Neural progenitor cell (in vitro differentiated cells): ENCODE measurements at places on chromosomes 12 and 14. TPM values are rescaled to one million over a fixed set of nuclear protein-coding genes. Genes with fewer than 3 reads are reported as not detected.

GRCh38 chr14:34875031-34875922 is at the start of gene BAZ1A:
BAZ1A (minus strand) TSS chr14:34875360; CDS start chr14:34874604, 756 bp downstream.
- DNase-seq, result peak; percentile 78

DNA sequence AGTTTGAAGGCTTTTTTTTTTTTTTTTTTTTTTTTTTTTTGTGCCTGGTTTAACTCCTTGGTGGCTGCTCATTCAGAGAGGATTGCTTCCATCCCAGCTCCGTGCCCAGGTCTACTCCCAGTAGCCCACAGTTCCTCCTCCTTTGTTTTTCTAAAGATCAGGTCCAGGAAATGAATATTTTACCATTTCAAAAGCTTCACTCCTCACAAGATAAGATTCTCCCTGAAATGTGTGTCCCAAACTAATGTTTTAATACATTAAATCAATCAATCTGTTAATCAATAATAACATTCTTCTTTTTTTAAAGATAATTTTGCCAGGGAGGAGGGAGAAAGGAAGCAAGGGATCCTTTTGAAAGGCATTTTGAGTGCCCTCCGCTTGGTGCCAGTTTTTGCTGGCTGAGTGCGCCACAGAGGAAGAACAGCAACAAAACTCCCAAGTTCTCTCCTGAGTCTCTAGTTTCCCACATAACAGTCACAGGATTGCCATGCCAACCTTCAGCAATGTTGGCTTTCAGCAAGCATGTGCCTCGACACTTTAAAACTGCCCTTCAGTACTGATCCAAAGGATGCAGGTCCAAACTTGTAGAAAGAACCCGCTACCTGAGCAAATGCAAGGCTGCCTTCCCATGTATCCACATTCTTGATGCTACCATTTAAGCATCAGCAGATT is 99.2 kb downstream of the RMST start:
- DNase-seq, result no peak

Gene TRIM9
- total RNA-seq, result 1.3 and 2.3 TPM in 2 replicates

GRCh38 chr14:92973798-92974372 is 50.9 kb downstream of the CHGA start:
- no peak for DNase-seq

Gene CEBPE
- not detected in 2 replicates for total RNA-seq

DNA sequence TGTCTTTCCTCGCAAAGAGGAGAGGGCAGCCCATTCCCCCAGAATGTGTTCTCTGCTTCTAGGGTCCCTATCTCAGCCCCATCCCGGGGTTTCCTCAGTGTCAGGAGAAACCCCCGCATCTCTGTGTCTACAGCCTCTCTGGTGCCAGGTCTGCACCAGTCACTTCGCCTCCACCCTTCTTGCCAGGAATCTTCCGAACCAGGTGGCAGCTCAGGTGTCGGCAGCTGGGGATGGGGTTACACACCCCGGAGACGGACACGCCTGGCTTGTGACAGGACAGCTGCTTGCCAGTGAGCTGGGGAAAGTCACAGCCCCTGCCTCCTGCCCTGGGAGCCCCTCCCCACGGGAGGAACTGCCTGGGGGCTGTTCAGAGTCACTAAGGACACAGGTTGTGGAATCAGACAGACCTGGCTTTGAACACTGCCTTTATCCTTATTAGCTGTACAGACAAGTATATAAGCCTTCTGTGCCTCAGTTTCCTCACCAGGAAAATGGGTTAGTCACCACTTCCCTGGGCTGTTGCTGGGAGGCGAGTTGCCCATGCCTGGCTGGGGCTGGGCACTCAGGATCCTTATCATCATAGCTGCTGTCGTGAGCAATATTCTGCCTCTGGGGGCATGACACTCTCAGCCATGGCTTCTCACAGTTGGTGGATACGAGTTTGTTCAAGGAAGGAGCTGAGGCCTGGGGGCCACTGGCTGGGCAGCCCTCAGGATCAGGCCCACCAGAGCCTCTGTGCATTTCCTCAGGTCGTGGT is 10.8 kb downstream of the HIP1R start:
- no peak for DNase-seq

Gene RBP5
- not detected in 2 replicates for total RNA-seq

DNA sequence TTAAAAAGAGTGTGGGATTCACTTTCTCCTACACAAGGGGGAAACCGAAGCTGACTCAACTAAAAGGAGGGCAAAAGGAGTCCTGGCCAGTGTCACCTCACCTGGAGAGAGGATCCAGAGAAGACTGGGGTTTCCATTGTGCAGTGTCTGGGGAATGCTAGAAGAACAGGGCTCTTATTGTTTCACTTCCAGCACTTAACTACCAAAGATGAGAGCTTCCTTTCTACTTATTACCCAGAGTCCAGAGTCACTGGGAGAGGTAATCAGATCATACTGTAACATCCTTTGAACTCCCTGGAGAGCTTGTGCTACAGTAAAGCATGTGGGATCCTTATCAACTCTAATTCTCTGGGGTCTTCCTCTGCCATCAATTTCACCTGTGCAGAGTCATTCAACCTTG is 148.4 kb upstream of the BCL2L14 start:
- DNase-seq, result no peak

DNA sequence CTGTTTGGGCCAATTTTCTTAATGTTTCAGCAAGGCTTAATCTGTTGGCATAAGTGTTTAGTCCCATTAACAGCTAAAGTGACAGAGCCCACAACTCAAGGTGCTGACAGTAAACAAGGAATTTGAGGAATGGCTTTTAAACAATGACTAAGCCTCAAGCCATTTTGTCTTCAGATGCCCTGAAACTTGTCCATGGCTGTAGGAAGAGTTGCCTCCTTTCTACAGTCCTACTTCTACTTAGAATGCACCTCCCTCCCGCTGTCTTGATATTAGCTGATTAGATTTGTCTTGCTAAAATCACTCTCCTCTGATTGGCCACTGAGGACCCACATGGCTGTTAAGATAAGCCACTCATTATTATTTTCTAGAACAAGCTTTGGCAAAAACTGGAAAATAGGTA is 188.4 kb upstream of the OTX2 start:
- peak; percentile 68 for DNase-seq

GRCh38 chr12:103196467-103196866 is 239.0 kb downstream of the ASCL1 start:
- DNase-seq, result no peak

- DNase-seq, result no peak
Observed at GRCh38 chr12:51323966-51324895, at the start of gene BIN2. BIN2 (minus strand) TSS chr12:51324174; CDS start chr12:51324102, 72 bp downstream.

- DNase-seq, result no peak
Observed at GRCh38 chr14:99481745-99482099, 513 bp downstream of the CCNK start.

Gene TSHR
- total RNA-seq, result not detected in 2 replicates

DNA sequence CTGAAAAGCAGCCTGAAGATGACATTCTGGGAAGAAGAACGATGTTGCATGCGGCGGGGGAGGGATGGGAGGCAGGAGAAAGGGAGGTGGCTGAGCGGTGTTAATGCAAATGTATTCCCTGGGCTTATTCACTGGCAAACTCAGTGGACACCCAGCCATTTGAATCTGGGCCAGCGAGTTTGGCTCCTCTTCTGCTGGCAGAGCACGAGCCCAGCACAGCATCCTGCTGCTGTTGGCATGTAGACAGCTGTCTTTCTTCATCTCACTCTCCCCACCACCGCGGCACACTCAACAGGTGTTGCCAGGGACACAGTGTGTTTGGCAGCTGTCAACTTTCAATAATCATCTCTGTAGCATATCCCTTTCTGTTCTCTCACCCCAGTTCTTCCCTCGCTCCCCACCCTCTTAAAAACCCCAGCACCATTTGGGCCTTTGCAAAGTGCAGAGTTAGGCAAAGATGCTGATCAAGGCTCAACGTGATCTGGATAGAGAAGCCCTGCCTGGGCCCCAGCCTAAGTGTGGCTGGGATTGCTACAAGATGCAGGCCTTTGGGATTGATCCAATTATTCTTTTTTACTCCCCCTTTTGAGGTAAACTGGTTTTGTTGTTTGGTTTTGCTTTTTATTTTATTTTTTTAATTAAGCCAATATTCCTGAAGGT is 131.9 kb downstream of the EXOC5 start:
- DNase-seq, result no peak

Gene CIDEB
- total RNA-seq, result 0.12 TPM in 1 of 2 replicates, not detected in the other

DNA sequence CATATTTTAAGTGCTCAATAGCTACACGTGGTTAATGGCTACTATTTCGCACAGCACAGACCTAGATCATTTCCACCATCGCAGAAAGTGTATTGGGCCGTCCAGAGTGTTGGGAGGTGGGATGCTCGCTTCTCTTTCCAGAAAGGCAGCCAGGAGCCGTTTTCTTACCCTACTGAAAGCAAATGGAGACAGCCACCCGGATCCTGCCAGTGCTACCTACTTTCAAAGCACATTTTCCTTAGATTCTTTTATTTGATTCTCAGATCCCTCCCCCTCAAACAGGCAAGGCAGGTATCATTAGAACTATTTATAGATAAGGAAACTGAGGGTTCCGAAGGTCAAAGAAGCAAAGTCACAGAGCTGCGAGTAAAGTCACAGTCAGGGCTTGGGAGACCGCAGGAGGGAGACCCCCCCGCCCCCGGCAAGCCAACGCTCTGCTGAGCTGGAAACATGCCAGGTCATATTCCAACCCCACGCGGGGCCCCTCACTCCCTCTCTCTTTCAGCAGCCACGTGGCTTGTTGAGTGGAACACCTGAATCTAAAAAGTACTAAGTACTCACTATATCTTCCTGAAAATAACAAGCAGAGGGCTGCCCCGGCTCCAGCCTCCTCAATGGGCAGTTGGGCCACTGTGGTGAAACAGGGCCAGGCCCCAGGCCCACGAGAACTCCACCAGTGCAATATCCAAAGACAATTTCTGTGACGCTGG is 36.2 kb downstream of the PRIMA1 start:
- no peak for DNase-seq
